ENCODE measurements at places on chromosomes 7 and 10. TPM values are rescaled to one million over a fixed set of nuclear protein-coding genes. Genes with fewer than 3 reads are reported as not detected.

GRCh38 chr7:137475966-137476365 lies 132.4 kb upstream of the PTN start:
- no peak for DNase-seq

DNA sequence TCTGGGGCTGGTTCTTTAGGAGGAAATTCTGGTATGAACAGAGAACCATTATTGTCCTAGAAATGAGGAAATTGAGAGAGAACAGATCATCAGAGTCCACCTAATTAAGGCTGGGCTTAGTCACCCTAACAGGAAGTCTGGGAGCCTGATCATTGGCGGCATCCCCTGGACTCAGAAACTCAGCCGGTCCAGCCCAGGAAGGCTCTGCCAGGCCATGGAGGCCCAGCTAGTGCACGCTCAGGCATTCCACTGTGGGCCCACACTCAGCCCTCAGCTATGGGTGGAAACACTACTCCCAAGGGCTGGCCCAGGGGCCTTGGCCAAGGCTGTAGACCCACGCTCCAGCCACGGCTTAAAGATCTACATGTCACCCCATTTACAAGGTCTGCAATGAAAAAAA lies 109.2 kb downstream of the PTPN20 start:
- DNase-seq = no peak

DNA sequence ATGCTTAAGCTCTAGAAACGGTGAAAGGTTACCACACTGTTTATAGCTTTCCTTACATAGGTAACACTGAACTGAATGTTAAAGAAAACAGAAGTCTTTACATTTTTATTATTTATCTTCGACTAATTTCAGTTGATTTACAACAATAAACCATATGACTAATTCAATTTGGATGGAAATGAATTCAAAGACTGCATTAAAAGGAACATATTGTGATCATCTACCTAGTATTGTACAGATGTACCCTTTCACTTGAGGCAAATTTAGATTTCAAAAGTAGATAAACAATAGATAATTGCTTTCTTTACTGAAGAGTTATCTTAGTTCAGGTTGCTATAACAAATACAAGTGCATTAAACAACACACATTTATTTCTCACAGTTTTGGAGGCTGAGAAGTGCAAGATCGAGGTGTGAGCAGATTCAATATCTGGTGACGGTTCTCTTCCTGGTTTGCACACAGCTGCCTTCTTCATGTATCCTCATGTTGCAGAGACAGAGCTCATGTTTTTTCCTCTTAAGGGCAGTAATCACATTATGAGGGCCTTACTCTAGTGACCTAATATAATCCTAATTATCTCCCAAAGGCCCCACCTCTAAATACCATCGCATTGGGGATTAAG lies 15.0 kb upstream of the ARMC3 start:
- DNase-seq = no peak

DNA sequence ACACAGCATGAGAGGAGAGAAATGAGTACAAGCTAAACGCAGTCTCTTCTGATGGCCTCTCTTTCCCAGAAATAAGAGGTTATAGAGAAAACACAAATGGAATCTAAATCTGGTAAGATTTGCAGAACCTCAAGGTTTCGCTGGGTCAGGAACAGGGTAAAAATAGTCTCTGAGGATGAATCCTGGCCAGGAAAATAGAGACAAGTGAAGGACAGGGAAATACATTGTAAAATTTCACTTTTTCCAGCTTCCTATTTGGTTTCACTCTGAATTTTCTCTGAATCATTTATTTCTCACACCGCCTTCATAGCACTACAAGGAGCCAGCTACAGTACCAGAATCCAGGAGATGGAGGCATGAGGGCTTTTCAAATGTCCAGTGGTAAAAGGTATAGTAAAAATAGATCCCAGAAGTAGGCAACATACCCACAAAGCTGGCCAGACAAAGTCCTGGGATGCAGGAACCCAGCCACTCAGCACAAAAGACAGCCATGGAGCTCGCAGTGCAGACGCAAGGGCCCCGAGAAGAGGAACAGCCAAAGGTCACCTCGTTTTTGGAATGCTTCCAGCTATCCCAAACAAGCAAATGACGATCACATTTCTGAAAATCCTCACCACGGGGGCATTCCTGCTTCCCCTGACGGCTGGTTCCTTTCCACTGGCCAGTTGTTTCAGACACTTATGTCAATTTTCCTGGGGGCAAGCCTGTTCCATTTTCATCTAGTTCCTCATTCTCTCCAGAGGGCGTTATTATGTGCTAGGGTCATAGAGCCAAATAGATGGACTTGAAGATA lies 21.5 kb upstream of the IKZF1 start:
- no peak for DNase-seq

- DNase-seq = no peak
Observed at GRCh38 chr7:157970744-157971143, 616.9 kb downstream of the PTPRN2 start.

GRCh38 chr10:50511492-50512213 lies 112.1 kb downstream of the SGMS1 start:
- no peak for DNase-seq

DNA sequence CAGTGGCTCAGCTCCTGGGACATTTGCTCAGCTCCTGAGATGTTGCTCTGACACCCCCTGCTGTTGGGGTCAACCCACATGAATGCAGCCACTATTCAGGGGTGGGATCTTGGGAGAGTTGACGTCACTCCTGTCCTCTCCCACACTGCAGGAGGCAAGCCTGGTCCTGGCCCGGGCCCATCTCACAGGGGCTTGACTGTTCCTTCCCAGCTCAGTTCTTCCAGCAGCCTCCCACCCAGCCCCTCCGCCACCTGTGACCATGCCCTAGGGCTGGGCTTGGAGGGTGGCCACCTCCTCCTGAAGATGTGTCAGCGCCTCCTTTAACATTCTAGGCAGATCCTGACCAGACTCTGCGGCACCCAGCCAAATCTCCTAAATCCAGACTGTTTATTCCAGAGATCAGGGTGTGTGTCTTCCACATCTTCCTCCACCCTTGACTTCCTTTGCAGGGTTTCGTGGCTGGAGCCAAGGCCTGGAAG lies 19.1 kb upstream of the OPALIN start:
- DNase-seq = no peak

GRCh38 chr7:34886856-34887255 lies 150.4 kb downstream of the DPY19L1 start:
- DNase-seq = no peak

DNA sequence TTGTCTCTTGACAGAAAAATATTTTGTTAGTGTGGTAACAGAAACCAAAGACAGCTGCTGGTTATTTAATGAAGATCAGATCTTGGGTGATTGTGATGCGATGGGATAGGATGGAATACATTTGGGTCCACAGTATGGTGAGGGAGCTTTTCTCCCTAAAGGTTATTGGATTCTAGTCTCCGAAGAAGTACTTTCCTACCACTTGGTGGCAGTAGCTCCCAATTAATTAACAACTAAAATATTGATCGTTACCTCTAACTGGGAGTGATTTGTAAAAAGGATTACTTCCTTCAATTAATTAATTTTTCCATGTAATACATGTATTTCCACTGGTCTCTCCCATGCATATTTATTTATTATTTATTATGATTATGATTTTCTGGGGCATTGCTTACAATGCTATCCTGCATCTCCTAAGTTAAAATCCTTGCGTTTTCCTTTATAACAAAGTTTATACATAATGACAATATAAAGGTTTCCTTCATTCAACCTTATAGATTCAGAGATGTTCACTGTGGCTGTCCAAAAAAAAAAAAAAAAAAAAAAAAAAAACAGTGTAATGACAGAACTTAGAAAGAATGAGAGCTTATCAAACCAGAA lies 25.6 kb downstream of the TMEM196 start:
- no peak for DNase-seq

- no peak for DNase-seq
Observed at GRCh38 chr7:54076616-54077015, 465.6 kb upstream of the VSTM2A start.

- no peak for DNase-seq
Observed at GRCh38 chr7:6235029-6235871, 37.2 kb downstream of the CYTH3 start.

DNA sequence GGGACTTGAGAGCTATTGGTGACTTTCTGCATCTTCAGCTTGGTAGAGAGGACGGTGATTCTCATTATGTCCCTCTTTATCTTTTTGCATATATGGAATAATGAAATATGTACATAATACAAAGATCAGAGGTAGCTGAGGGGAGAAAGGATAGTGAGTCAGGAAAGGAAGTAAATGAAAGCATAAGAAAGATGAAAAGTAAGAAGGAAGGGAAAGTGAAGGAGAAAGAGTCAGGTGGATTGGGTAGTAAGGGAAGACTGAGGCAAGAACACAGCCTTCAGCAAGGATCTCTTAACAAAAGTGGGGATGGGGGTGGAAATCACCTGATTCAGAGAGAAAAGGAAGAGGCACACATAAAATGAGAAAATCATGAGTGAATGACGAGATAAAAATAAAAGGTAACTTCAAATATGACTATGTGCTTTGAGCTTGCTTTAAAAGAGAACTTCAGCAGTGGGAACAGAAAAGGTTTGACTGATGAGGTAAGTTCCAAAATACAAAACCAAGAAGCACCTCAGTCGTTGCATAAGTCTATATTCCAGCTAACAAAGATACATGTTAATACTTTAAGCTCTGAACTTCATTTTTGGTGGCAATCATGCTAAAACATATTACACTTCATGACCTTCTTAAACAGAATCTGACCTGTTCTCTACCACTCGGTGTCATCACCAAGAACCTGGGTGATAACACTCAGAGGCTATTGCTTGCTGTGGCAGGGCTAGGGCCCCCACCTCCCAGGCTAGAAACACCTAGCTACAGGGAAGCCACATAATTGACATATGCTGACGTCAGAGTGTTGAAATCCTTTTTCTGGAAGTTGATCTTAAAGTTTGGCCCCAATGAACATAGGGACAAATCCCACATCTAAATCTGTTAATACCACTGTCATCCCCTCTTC lies 32.9 kb downstream of the NRCAM start:
- no peak for DNase-seq

DNA sequence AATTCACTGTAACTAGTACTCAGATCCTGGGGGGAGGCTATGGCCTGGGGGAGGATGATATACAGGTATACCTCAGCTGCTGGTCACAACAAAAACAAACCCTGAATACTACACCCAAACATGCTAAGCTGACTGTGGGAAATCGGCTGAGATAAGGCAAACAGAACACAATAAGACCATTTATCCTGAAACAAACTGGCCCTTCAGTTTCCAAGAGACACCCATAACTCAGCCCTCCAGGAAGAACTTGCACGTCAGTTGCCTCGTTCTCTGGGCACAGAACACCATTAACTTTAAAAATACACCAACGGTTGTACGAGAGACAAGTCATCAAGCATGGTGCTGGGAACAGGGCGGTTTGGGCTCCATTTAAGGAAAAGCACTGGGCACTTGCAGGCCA lies 24.1 kb upstream of the KCNMA1 start:
- DNase-seq = no peak

GRCh38 chr7:91892099-91892705 lies 11.7 kb upstream of the MTERF1 start:
- DNase-seq = no peak

DNA sequence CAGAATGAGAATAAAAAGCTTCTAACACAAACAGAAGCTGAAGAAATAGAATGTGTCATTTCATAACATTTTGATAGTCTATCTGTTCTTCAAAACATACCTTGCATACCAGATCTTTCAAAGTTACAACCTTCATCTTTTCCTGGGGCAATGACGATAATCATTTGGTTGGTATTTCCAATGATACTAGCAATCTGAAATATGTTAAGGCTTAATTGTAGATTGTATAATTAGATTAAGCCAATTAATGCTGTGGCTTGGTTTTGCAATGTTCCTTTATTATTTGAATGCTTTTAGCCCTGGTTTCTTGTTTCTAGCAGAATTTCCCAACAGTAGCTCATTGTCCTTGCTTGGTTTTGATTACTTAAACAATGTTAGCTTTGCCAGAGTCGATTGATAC lies 84.6 kb downstream of the CABCOCO1 start:
- DNase-seq = no peak

GRCh38 chr10:80104066-80104926 lies 25.8 kb downstream of the TMEM254 start:
- no peak for DNase-seq

- DNase-seq = no peak
Observed at GRCh38 chr10:86900955-86901354, 56.5 kb downstream of the MMRN2 start.

- DNase-seq = no peak
Observed at GRCh38 chr10:101385866-101386658, 32.1 kb downstream of the BTRC start.

DNA sequence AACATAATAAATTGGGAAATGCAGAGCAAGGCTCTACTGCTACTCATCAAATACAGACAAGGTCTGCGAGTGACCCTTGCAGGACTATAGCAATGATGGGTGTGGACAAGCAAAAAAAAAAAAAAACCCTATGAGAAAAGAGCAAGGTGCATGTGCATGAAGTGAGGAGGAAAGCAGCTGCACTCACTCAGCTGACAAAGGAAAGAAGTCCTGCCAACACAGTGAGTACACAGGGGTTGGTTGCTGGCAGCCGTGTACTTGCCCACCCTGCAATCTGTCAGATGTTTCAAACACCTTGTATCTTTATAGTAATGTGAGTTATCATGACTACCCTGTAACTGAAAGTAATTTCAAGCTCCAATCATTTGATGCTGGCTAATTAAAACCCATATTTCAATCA lies 20.5 kb downstream of the CHCHD3 start:
- DNase-seq = no peak

Gene POP7
- total RNA-seq = 17.8 TPM

Gene SMKR1
- 1.7 TPM for total RNA-seq

Gene AMZ1
- 0.25 TPM for total RNA-seq

Gene RAMP3
- not detected for total RNA-seq

Gene PPP1R3C
- 0.19 TPM for total RNA-seq

Gene CPXM2
- total RNA-seq = not detected

Gene PTCD1
- 11.4 TPM for total RNA-seq

Gene EBLN1
- total RNA-seq = not detected

Gene POLL
- 48.2 TPM for total RNA-seq

Gene SFRP4
- total RNA-seq = not detected

Gene CAMK2B
- total RNA-seq = not detected

Gene MYH16
- total RNA-seq = not detected
